ENCODE measurements at places on chromosomes 7 and 10.

GRCh38 chr10:561721-562120 is 127.7 kb downstream of the DIP2C start:
- DNase-seq, result no peak

DNA sequence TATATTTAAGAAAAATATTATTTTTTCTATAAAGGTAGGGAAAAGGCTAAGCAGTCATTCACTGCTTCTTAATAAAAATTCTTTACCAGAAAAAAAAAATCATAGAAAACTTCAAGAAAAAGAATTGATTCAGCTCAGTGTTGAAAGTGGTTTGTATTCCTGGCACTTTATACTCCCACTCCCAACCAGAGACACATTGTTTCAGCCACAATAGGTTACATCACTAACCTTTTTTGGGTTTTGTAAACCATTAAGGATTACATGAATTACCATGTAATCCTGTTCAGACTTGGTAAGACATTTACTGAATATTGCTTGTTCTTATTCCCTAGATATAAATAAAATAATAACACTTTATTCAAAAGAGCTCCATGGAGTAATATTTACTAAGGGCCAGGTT is 46.6 kb downstream of the MINPP1 start:
- DNase-seq, result no peak

DNA sequence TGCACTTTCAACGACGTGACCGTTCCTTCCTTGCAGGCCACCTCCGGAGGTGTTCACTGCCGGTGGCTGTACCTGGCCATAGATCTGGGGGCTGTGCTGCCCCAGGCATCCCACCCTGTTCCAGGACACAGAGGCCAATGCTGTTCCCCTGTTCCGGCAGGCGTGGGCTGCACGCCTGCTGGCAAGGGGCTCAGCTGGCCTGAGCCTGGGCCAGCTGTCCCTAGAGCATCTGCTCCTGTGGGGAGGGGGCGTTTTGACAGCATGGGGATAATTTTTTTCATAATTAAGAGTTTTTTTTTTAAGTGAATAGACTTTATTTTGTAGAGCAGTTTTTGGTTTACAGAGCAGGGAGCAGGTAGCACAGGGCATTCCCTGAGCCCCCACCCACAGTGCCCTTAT is 28.8 kb downstream of the PWWP2B start:
- no peak for DNase-seq

GRCh38 chr10:94001416-94001810 is 7.7 kb downstream of the PLCE1 start:
- DNase-seq, result no peak

- no peak for DNase-seq
Measured at GRCh38 chr7:22808140-22808539, 14.5 kb downstream of the TOMM7 start.

- no peak for DNase-seq
Measured at GRCh38 chr7:101676956-101677355, 47.9 kb upstream of the MYL10 start.

- no peak for DNase-seq
Measured at GRCh38 chr10:21746118-21746517, 212.1 kb downstream of the MLLT10 start.

DNA sequence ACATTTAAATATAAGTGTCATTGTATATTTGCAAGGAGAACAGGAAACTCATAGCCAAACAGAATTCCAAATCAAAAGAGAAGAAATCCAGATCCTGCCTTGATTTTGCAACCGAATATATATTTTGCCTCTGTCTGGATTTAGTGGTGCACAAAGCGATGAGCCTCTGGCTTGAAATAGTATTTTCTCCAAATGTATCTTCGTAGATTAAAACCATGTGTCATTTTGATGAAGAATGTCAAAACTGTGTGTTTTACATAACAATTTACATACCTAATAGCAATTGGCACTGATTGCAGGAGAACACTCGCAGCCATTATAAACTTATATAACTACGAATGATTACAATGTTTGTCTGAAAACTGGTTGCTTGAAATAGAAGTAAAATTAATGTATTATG is 156.4 kb downstream of the ARID5B start:
- no peak for DNase-seq

DNA sequence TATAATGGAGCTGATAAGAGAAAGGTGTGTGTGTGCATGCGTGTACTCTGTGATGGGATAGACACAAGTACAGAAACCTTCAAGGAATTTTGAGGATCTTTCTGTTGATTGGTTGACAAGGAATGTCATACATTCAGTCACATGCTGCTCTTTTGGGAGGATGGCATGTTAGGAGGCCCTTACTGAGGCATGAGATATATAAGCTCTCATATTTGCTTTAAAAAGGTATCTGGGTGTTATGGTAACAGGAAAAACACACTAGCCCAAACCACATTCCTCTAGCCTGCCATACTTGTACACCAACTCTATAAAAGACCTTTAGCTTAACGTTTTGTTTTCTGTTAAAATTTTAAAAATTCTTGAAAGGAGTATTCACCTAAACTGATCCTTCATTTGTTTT is 72.5 kb upstream of the EGFR start:
- DNase-seq, result no peak

All from stimulated activated naive B cell treated with anti-CD40 and anti-IgM and Interleukin-4, amounts not matched to agents 10 μg/mL and 1 μg/mL and 100 μg/mL, for 72 hours (primary cell).